Progenitor cell of endocrine pancreas (in vitro differentiated cells): ENCODE measurements at places on chromosomes 13 and 19. TPM values are rescaled to one million over a fixed set of nuclear protein-coding genes. Genes with fewer than 3 reads are reported as not detected.

CCDC70 gene
- not detected in 2 replicates for total RNA-seq

SLC25A41 gene
- total RNA-seq = 1.4 and 1.5 TPM in 2 replicates

SLAIN1 gene
- total RNA-seq = 46.3 and 51.4 TPM in 2 replicates

PSG4 gene
- not detected in 2 replicates for total RNA-seq

ZNF8 gene
- 18.1 and 18.2 TPM in 2 replicates for total RNA-seq

PALM gene
- total RNA-seq = 52.4 and 54.3 TPM in 2 replicates

CDC42EP5 gene
- total RNA-seq = 1.6 and 2.1 TPM in 2 replicates

DNA sequence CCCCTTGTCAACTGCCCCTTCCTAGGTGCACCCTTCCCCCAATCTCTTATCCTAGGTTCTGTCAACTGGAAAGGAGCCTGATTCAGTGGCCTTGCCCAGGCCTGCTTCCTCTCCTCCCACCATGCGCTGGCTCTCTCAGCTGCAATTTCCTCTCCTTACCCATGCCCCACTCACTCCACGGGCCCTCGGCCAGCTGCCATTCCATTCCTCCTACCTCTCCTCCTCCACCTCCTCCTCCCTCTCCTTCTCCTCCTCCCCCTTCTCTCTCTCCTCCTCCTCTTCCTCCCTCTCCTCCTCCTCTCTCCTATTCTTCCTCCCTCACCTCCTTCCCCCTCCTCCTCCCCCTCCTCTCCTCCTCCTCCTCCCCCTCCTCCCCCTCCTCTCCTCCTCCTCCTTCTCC is 9.6 kb upstream of the TIMM44 start:
- H3K4me3 ChIP-seq = no peak overlapping the region
- no peak for DNase-seq
- H3K36me3 ChIP-seq = no peaks in the 10 kb centered on the region

GRCh38 chr13:63983366-63983765 is 2567.7 kb upstream of the PCDH20 start:
- H3K4me3 ChIP-seq = no peak overlapping the region
- H3K36me3 ChIP-seq = no peaks in the 10 kb centered on the region
- no peak overlapping the region for H3K27ac ChIP-seq
- H3K4me1 ChIP-seq = peaks cover 3% of the 10 kb centered on the region

DNA sequence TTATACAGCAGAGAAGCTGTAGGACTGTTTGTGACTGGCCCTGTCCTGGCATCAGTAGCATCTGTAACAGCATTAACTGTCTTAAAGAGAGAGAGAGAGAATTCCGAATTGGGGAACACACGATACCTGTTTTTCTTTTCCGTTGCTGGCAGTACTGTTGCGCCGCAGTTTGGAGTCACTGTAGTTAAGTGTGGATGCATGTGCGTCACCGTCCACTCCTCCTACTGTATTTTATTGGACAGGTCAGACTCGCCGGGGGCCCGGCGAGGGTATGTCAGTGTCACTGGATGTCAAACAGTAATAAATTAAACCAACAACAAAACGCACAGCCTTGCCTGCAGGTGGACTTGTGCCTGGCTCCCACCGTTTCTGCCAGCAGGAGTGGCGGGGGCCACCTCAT is 27.3 kb upstream of the LDLR start:
- H3K27ac ChIP-seq = no peak overlapping the region
- no peaks in the 10 kb centered on the region for H3K27me3 ChIP-seq
- no peaks in the 10 kb centered on the region for H3K4me1 ChIP-seq
- no peak for DNase-seq

DNA sequence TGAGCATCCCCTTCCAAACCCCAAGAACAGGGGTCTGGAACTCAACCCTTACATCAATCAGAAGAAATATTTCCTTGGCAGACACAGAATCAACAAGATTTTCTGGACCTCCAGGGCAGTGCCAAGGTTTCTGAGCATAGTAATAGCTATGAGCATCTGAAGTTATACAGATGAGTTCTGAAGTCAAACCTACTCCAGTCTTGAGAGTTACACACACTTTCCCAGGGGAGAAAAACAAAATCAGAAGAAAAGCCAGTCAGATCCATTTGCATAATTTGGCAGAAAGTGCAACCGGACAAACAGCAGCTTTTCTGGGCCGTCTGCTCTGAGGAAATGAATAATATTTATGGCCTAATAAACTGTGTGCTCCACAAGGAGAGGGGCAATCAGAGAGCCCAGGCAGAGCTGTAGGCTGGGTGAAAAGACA is 93.1 kb downstream of the KL start:
- no peak for DNase-seq
- no peak overlapping the region for H3K27ac ChIP-seq
- H3K4me1 ChIP-seq = peaks cover 6% of the 10 kb centered on the region
- H3K4me3 ChIP-seq = no peak overlapping the region

GRCh38 chr13:33717775-33718174 is 100.2 kb upstream of the RFC3 start:
- DNase-seq = no peak
- no peaks in the 10 kb centered on the region for H3K4me1 ChIP-seq
- no peak overlapping the region for H3K4me3 ChIP-seq
- H3K27ac ChIP-seq = no peak overlapping the region
- peaks cover 3% of the 10 kb centered on the region for H3K27me3 ChIP-seq
- H3K36me3 ChIP-seq = no peaks in the 10 kb centered on the region

DNA sequence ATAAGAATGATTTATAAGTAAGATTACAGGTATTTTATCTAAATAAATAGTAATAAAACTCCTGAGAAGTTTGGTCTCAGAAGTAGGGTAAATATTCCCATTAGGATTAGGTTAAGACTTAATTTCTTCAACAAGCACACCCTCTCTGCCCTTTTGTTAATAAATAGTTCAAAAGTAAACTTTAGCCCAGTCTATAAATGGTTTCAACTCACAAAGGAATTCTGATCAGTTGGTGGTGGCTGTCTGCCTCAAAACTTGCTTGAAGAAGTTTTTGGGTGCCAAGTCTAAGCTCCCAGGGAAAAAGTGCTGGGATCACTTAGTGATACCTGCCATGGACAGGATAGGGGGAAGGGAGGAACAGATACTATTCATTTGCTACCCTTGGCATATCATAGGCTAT is 22.9 kb downstream of the MBNL2 start:
- H3K36me3 ChIP-seq = peaks cover 2% of the 10 kb centered on the region
- H3K4me1 ChIP-seq = peaks cover 57% of the 10 kb centered on the region
- H3K4me3 ChIP-seq = peak overlapping the region; percentile 23
- no peak for DNase-seq
- H3K27ac ChIP-seq = peak overlapping the region; percentile 74

GRCh38 chr13:20446900-20447299 is 78.8 kb downstream of the CRYL1 start:
- DNase-seq = no peak
- H3K27me3 ChIP-seq = no peaks in the 10 kb centered on the region
- peaks cover 6% of the 10 kb centered on the region for H3K36me3 ChIP-seq
- peaks cover 9% of the 10 kb centered on the region for H3K4me1 ChIP-seq

DNA sequence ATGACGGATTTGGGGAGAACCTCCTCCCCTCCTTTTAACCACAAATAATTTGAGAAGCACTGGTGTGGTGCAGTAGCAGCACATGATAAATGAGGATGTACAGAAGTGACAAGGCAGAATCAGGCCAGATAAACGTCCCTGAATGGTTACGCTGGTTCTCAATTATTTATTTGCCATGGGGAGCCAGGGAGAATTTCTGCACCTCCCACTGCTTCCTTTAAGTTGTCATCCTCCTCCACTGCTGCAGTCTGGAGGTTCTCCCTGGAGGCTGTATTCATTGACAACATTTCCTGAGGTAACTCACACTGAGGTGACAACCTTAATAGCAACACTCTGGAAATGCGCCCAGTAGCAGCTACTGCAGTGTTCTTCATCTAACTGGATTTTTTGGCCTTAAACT is 308.9 kb upstream of the SLITRK1 start:
- H3K4me3 ChIP-seq = no peak overlapping the region
- no peaks in the 10 kb centered on the region for H3K27me3 ChIP-seq
- DNase-seq = no peak
- no peaks in the 10 kb centered on the region for H3K4me1 ChIP-seq

- DNase-seq = peak; percentile 74
- H3K27ac ChIP-seq = peak overlapping the region; percentile 80
- H3K4me3 ChIP-seq = peak overlapping the region; percentile 76
- no peaks in the 10 kb centered on the region for H3K27me3 ChIP-seq
- H3K4me1 ChIP-seq = peaks cover 16% of the 10 kb centered on the region
These were observed 665 bp downstream of the GPX4 start for GRCh38 chr19:1104311-1105007.

- H3K27me3 ChIP-seq = no peaks in the 10 kb centered on the region
- no peaks in the 10 kb centered on the region for H3K4me1 ChIP-seq
- no peaks in the 10 kb centered on the region for H3K36me3 ChIP-seq
- H3K27ac ChIP-seq = no peak overlapping the region
- DNase-seq = no peak
- H3K4me3 ChIP-seq = no peak overlapping the region
These were observed 498.1 kb downstream of the GPC5 start for GRCh38 chr13:91896547-91896946.

GRCh38 chr13:111943229-111943795 is 123.6 kb upstream of the SOX1 start:
- no peaks in the 10 kb centered on the region for H3K36me3 ChIP-seq
- H3K4me3 ChIP-seq = no peak overlapping the region
- DNase-seq = no peak
- H3K27ac ChIP-seq = no peak overlapping the region
- peaks cover 33% of the 10 kb centered on the region for H3K27me3 ChIP-seq

DNA sequence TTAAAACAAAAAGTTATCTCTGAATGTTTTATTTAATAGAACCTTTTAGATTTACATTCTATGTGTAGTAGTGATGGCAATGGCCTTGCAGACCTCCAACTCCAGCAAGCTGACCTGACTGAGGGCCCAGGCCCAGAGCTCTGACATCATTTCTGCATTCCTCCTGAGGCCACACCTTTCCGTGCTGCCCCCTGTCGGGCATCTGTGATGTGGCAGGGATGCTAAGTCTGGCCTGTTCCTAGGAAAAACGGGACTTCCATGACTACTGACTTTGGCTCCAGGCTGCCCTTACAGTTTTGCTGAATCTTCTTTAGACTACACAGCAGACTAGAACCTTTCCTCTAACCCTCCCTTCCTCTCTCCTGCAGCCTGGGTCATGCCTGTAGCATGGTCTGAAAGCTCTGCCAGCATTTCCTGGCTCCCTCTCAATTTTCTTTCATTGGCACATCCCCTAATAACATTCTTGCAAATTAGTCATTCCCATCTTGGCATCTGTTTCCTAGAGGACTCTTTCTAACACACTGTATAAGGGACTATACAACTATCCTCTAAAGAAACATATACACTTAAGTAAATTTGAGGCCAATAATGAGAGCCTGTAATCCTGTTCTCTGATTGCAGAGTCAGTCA is 249.1 kb downstream of the GPC5 start:
- no peak overlapping the region for H3K4me3 ChIP-seq
- no peaks in the 10 kb centered on the region for H3K27me3 ChIP-seq
- no peak overlapping the region for H3K27ac ChIP-seq
- H3K36me3 ChIP-seq = no peaks in the 10 kb centered on the region
- H3K4me1 ChIP-seq = peaks cover 4% of the 10 kb centered on the region
